ENCODE measurements at places on chromosomes 2 and 18.

DNA sequence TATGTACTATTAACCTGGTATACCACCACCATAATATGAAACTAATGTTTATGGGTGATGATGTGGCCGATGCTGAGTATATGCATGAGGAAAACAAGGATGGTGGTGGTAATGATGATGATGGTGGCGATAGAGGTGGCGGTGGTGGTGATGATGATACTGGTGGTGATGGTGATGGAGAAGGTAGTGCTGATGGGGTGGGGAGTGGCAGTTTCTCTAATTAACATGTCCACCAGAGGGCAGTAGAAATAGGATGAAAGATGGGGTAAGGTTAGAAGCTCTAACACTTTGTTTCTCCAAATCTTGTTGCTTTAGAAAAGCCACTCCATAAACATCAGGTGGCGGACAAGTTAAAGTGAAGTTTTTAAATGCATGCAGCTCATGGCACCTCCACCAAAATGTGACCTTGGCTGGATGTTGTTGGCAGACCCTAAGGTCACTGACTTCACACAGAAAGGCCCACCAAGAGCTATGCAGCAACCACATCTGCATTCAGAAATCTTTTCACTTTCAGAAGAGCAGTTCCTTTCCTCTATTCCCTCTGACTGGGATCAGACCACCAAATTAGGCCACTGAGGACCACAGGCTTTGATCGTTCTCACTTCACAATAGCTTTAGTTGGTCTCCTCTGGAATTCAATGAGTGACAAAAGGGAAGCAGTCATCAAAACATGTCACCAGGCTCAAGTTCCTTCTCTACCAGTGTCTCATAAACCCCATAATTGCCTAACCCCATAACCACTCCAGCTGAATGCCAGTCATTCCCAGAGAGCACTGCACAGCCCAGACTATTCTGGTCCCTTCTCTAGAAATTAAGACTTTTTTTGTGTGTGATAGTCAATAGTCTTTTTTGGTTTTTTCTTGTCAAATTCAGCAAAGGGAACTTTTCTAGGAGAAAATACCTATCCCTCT, 7.5 kb upstream of the BCL11A start:
- peak; percentile 55 for DNase-seq

GRCh38 chr2:101560780-101561315, 85.9 kb upstream of the RFX8 start:
- no peak for DNase-seq

DNA sequence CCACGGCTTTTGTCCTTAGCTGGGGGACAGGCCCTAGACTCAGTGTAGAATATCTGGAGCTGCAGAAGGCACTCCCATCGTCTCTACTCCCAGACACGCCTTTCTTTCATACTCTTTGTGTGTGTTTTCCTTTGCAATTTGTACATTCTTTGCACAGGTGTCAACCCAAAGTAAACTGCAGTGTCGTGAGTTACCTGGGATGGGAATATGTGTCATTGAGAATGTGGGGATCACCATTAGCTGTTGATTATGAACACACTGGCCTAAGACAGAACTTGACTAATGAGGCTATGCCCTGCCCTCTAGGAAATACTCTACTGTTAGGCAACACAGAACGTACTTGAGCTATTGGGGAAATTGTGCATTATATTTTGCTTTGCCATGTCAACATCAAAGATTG, 233.3 kb downstream of the SETBP1 start:
- no peak for DNase-seq

GRCh38 chr2:9897846-9898245, 53.6 kb upstream of the GRHL1 start:
- no peak for DNase-seq

- DNase-seq = no peak
Measured at GRCh38 chr18:10514601-10515000, 11.2 kb upstream of the NAPG start.

DNA sequence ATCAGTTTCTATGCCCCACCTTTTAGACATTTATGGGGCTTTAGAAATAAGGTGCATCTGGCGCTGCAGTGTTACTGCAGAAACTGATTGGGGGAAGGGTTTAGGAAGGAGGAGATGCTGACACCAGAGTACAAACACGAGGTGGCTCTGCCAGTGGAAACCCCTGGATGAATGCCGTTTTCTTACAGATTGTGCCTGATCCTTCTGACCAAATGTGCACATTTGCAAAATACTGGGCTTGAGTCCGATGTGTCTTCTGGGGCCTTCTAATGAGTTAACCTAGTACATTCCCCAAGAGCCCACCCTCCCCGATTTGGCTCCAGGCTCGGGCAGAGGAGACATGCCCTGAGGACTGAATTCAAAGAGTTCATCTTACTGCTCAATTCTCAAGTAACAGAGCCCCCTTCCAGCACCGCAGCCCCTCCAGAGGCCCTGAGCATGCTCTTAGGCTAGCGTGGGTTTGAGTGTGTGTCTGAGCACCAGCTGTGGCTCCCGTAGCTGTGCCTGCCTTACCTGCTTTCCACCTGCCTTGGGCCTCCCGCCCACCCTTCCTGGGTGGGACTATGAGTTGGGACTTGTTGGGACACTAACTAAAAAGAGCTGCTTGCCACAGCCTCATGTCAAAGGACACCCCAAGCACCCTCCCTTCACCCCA, 116.7 kb upstream of the COPS8 start:
- no peak for DNase-seq

DNA sequence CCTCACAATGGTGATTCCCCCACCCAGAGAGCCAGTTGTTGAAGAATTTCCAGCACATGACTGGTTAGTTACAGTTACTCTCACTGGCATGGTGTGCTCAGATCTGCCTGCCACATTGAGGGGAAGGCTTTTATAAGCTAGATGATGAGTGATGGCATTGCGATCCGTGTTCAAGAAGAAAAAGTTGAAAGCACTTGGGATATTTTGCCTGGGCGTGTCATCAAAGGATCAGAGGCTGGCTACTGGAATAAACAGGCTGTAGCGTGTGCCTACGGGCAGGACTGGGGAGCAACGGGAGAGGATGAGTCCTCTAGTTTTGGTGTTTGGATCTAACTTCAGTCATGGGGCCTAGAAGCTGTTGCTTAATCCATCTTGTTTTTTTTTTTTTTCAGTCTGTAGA, 175.0 kb downstream of the SETBP1 start:
- DNase-seq = no peak

GRCh38 chr2:190511104-190511503, 23.4 kb downstream of the NEMP2 start:
- peak; percentile 52 for DNase-seq

DNA sequence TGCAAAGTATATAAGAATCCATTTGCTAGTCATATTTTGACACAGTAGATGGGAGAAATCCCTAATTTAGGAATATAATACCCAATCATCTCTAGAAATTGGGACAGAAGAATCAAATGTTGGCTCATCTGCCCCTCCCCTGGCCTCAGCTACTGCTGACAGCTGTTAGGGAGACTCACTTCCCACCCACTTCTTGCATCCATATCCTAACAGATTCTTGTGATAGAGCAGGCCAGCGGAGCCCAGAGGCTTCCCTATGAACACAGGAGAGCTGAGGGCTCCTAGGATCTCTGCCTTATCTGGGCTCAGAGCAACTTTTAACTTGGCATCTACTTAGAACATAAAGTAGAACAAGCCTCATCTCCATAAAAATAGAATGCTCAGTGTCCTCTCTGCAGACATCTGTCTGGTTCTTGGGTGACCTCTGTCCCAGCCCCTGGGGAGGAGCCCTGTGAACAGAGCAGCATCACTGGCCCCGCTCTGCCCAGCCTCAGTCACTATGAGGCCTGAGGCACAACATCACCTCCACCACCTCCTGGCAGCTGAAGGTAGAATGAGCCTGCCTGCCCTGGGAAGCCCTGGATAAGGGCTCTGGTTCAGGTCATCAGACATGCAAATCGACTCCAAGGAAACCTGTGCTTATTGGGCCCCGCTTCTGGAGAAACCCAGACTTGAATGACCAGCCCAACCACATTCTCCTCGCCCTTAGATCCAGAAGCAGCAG, 229.7 kb downstream of the ANKRD36B start:
- no peak for DNase-seq

GRCh38 chr2:238097988-238098871, 1.9 kb upstream of the ESPNL start:
- peak; percentile 63 for DNase-seq

- no peak for DNase-seq
Measured at GRCh38 chr2:173874894-173875237, 90.3 kb downstream of the SP3 start.

DNA sequence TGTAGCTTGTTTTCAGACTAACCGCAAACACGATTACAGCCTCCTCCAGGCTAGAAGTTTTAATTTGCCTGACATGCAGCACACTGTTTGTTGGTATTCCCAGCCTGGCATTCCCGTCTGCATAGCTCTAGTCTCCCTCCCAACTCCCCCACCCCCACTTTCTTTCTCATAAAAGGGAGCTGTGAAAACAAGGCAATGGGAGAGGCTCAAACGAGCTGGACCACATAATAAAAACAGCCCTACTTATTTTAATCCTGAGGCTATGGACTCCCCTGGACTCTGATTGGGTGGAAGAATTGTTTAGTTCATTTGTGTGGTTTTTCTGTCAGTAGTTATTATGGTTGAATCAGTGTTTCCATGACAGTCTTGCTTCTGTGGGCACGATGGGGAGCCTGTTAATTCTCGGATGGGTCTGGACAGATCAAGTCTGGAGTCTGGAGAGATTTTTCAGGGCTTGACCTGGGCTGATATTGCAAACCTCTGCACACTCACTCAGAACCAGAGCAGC, 1.2 kb downstream of the STON1 start:
- DNase-seq = peak; percentile 58

DNA sequence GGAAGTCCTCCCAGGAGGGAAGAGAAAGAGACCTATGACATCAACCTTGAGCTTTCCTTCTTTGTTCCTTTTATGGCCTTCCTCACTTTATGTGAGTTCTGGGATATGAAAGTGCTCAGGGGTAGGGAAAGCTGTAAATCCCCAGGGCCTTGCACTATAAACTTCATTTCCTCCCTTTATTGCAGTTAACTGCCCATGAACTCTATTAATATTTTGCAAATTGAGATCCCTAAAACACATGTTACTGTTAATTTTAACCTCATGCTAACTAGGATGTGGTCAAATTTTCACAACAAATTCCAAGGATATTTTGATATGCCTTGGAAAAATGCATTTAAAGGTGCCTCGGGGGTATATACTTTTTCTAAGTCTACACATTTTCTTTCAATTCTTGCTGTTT, 359.9 kb downstream of the OSR1 start:
- DNase-seq = no peak

GRCh38 chr2:77009307-77009706, 512.9 kb downstream of the LRRTM4 start:
- no peak for DNase-seq

DNA sequence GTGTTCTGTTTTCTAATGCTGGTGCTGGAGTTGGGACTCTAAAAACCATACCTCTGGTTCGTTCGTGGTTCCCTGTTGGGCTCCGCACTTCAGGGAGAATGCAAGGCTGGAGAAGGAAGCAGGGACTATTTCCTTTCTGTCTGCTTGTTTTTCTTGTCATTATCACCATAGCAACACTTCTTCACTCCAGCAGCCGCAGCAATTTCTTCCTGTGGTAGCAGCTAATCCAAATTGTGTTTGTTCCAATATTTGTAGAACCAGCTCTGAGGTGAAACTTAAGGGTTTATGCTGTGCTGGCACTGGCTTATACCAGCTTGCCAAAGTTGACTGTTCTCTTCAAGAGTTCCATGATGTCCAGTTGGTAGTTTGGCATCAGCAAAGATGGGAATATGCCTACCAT, 301.4 kb upstream of the SYT4 start:
- DNase-seq = no peak

- no peak for DNase-seq
Measured at GRCh38 chr2:14996351-14997014, 364.0 kb downstream of the LRATD1 start.

DNA sequence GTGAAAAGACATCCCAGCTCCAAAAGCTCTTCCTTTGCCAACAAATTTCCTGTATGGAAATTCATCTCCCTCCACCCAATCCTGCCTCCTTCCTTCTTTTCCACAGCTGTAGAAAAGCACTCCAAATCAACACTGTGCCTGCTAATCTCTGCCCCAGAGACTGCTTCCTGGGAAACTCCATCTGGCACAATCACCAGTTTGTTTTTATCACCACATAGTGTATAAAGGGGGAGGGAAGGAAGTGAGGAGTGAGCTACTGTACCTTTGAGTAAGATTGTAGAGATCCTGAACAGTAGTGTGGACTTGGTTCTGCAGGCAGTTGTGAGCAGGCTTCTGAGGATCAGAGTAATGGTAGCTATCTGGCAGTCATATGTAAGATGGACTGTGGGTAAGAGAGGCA, 14.7 kb upstream of the FAM237A start:
- DNase-seq = no peak

- peak; percentile 100 for DNase-seq
Measured at GRCh38 chr2:47269316-47270232, 114.5 kb upstream of the STPG4 start.

DNA sequence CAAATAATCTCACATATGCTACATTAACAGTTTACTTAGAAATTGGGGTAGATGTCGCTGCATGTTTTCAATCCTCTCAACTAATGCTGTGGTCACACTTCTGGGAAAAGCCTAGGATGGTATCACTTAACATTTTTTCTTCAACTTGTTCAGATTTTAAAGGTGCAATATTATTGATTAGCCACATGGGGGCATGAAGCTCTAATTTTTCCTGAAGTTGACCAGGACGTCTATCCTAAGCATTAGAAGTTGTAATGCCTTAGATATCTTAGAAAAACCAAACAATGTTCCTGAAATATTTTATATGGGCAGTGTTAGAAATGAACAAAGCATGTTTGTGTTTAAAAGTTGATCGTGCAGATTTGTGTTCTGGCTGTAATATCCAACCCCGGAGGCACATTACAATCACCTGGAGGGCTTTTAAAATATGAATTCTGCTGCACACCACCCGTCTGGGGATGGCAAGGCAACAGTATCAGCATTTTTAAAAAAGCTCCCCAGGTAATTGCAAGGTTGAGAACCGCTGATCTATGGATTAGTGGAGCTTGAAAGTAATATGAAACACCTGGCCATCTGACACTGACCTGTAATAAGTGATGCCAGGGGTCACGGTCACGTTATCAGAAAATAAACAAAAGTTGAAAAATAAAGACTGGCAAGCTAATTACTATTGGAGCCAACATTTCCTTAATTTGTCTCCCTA, 100.5 kb upstream of the LMAN1 start:
- peak; percentile 63 for DNase-seq

DNA sequence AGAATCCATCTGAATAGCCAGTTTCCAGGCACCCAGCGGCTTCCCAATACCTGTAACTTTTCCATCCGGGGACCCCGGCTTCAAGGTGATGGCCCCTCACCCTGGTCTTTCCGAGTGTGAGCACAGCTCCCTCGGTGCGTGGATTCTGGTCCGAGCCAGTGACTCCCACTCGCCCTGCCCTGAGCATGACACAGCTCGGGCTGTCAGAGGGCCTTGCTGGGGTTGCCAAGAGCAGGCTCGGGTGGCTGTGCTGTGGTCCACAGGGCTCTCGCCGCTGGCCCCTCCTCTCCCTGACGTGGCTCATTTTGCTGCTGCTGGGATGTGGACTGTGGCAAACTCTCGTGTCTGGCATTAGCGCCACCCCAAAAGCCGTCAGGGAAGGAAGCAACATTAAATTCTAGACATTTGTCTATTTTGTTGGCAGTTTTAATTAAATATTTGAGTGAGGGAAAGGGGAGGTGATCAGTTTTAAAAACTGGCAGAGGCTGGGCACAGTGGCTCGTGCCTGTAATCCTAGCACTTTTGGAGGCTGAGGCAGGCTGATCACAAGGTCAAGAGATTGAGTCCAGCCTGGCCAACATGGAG, 5.6 kb upstream of the ESPNL start:
- no peak for DNase-seq

- no peak for DNase-seq
Measured at GRCh38 chr2:210215120-210215519, 10.1 kb downstream of the ACADL start.

GRCh38 chr2:120522151-120522751, 176.3 kb downstream of the INHBB start:
- no peak for DNase-seq
